Ascending aorta (tissue), 2 donors: ENCODE measurements at places on chromosomes 3 and 15.

DNA sequence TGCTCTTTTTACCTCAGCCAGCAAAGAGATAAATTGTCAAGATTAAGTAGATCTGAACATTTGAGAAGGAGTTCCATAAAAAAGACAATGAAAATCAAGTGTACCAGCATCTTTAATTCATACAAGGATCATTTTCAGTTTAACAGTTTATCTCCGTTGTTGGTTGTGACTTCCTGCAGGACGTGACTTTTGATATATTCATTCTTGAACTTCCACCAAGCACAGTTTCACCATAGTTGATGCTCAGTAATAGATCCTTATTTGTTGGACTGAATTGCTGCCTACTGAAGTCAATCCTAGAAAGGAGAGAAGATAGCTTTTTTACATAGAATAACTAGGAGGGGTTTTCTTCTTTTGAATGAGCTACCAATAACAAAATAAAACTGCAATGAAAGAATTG, 408.2 kb downstream of the LPP start:
- H3K27ac ChIP-seq = no peak overlapping the region
- peaks cover 25% of the 10 kb centered on the region for H3K4me1 ChIP-seq
- H3K4me3 ChIP-seq = no peak overlapping the region
- no peaks in the 10 kb centered on the region for H3K27me3 ChIP-seq

DNA sequence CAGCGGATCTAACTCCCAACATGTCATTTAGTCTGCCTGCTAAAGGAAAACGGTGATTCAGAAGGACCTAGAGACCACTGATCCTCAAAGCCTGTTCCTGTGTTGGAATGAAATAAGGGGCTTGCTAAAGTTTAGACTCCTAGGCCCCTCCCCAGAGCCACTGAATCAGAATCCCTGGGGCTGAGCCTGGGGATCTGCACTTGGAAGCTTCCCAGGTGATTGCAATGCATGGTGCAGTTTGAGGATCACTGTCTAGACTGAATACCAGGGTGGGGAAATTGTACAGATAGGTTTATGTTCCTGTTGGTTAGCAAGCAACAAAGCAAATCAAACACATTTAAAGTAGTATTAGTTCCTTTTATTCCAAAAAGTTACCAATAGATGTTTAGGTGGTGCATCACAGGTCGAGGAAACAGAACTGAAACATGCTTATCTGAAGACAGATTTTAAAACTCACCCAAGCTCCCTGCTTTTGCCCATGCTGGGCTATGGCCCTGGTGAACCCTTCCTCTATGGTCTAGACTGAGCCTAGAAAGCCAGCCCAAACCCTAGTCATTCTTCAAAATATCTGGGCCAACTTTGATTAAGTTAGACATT, 29.6 kb upstream of the SPTBN5 start:
- no peak for DNase-seq
- peaks cover 8% of the 10 kb centered on the region for H3K36me3 ChIP-seq
- no peak overlapping the region for H3K4me3 ChIP-seq

GRCh38 chr15:29324746-29325145, 55.1 kb upstream of the NSMCE3 start:
- DNase-seq = no peak
- H3K4me1 ChIP-seq = no peaks in the 10 kb centered on the region
- no peak overlapping the region for H3K4me3 ChIP-seq
- no peaks in the 10 kb centered on the region for H3K27me3 ChIP-seq
- no peaks in the 10 kb centered on the region for H3K36me3 ChIP-seq
- H3K27ac ChIP-seq = no peak overlapping the region

DNA sequence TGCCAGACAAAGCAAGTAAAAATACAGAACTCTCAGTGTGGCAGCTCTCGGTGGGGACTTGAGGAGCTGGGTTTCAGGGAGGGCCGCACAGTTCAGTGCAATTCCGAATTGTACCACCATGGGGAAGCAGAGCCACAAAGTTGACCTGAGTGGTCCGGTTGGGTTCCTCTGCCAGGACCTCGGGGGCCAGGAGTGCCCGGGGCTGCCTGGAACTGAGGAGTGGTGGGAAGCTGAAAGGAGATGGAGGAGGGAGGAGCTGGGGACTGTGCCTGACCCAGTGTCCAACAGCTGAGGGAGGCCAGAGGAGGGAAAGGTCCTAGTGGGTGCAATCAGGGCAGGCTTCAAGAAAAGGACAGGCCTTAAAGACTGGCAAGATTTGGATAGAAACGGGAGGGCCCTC, 32.2 kb upstream of the TRH start:
- H3K4me1 ChIP-seq = no peaks in the 10 kb centered on the region
- no peak overlapping the region for H3K27ac ChIP-seq
- no peak overlapping the region for H3K4me3 ChIP-seq
- DNase-seq = no peak
- no peaks in the 10 kb centered on the region for H3K36me3 ChIP-seq
- H3K27me3 ChIP-seq = no peaks in the 10 kb centered on the region

- H3K4me1 ChIP-seq = no peaks in the 10 kb centered on the region
- no peak for DNase-seq
- no peaks in the 10 kb centered on the region for H3K36me3 ChIP-seq
- H3K27ac ChIP-seq = no peak overlapping the region
- H3K4me3 ChIP-seq = no peak overlapping the region
Observed at GRCh38 chr3:67684211-67684610, 29.8 kb upstream of the SUCLG2 start.

- H3K4me1 ChIP-seq = no peaks in the 10 kb centered on the region
- DNase-seq = no peak
- H3K36me3 ChIP-seq = no peaks in the 10 kb centered on the region
- no peak overlapping the region for H3K4me3 ChIP-seq
Observed at GRCh38 chr3:25143356-25144025, 284.6 kb upstream of the RARB start.
